Renal cortical epithelial cell (primary cell): ENCODE measurements at places on chromosomes 13 and 19. TPM values are rescaled to one million over a fixed set of nuclear protein-coding genes. Genes with fewer than 3 reads are reported as not detected.

DNA sequence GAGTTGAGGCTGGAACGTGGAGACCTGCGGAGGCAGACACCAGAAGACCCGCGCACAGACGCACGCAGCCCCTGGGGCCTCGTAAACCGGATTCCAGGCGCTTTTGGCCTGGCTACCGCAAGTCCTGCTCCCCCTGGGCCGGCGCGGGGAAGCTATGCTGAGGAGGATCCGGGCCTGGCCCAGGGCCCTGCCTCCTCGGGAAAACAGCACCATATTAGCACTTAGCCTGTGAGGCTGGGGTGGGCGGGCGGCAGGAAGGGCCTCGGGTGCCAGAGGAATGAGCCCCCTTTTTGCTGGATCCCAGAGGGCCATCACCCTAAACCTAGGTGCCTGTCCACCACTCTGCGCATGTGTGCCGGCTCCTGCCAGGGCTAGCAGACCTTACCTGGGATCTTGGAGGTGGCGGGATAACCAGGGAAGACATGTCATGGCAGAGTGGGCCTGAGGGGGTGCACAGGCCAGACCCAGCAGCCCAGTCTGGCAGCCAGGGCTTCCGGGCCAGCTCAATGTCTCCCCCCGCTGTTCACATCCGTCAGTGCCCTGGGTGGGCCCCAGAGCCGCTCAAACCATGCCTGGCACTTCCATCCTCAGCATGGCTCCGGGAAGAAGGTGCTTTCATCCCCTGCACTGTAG lies 7.3 kb downstream of the ELOF1 start:
- DNase-seq, result no peak

DNA sequence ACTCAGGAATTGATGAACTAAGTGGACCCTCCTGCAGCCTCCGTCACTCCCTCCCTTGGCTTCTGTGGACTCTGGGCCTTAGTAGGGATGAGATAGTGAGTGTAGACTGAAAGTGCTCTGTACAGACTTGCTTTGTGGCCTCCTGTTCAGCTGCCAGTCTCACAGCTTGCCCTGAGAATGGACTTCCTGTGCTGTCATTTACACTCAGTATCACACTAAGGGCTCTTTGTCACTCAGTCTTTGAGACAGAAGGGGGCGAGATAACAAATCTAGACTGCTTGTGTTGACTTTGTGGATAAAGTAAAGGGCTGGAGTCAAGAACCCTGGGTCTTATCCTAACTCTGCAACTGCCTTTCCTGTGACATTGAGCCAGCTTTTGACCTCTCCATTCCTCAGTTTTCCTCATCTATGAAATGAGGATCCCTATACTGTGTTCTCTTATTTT lies 21.0 kb upstream of the SPRY2 start:
- no peak for DNase-seq

DNA sequence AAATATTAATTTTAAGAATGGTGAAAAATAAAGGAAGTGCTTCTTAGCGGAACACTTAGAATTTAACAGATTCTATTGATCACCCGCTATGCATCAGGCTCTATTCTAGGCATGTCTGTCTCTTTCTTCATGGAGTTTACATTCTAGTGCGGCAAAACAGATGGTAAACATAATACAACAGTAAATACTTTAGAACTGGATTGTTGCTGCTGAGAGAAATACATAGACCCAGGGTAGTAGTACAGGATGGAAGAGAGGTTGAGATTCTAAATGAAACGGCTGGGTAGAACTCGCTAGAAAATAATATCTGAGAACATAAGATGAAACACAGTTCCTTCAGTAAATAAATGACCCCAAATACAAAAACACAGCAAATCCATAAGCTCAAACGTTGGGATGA lies 498.7 kb downstream of the MYO16 start:
- no peak for DNase-seq

DNA sequence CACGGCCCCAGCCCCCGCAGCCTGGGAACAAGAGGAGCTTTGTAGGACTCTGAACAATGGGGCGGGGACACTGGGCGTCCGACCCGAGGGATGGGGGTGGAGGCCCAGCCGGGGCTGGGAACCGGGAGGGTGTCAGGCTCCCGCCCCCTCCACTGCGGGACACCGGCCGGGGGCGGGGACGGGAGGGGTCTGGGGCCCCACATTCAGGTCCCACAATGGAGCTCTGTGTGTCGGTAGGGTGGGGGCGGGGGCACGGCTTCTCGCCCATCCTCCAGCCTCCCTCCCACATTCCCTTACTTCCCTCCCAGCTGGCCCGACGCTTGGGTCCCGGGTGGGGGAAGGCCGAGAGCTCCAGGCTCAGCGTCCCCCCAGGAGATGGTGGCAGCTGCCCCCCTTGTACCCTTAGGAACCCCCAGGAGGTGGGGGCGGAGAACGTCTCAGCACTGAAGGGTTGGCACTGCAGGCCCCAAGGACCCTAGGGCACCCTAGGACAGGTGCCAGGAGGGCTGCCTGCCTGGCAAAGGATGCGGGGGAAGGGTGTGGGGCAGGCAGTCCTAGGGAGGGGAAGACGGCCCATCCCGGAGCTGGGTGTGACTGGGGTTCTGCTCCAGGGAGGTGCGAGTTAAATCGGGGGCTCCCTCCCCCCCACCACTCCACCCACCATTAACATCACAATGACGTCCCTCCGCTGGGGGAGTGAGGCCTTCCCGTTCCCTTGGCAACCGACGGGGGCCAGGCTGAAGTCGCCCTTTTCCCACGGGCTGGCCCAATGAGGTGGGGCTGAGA lies 5.3 kb downstream of the TTYH1 start:
- no peak for DNase-seq

- no peak for DNase-seq
Observed at GRCh38 chr13:91326146-91326545, 21.3 kb upstream of the MIR17HG start.

GRCh38 chr13:87837946-87838345 lies 166.8 kb downstream of the SLITRK5 start:
- DNase-seq, result no peak

DNA sequence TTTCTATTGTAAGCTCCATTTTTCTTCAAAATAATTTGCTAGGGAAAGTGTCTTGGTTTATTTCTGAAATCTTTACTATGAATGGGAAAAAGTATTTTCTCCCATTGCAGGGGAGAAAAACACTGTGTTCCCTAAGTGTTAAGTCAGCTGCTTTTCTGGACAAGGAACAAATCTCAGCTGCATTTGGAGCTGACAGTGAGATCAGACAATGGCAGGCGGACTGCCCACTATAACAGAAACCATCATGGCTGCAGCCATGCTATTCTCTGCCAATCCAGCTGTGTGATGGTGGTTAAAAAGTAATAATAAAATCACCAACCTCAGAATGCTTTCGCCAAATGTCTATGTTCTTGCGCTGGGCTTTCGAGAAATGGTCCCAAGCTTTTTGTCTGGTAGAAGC lies 302.7 kb downstream of the DNAJC15 start:
- no peak for DNase-seq

- no peak for DNase-seq
Observed at GRCh38 chr19:38812841-38813320, at the start of gene LGALS4. Gene LGALS4 (minus strand): TSS chr19:38812945. CDS start chr19:38812886, 59 bp downstream.

- no peak for DNase-seq
Observed at GRCh38 chr19:16308081-16308480, 16.5 kb upstream of the KLF2 start.

DNA sequence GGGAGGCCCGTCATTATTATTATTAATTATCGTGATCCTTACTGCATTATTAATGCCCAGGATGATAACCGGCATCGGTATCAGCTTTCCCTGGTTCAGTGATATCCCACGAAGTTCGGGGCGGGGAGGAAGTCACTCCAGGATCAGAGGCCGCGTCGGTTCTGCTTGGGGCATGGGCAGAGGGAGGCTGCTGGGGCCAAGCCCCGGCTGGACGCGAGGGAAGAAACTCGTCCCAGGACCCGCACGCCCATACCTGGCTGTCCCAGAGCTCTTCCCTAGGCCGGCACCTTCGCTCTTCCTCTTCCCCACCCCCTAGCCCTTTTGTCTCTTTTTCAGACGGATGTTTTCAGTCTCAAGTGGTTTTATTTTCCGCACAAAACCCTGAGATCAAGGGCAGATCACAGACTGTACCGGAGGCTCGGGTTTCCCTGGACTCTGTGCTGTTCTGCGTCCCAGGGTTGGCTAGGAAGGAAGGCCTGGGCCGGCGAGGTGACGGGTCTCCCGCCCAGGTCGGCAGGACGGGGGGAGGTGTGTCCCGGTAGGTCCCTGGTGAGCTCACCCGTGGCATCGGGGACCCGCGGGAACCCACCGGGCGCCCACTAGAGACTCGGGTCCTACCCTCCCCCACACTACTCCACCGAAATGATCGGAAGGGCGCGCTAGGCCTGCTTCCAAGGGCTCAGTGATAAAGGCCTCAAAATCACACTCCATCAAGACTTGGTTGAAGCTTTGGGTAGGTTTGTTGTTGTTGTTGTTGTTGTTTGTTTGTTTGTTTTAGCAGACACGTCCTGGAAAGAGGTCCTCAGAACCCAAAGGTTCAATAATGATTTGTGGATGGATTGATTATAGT lies 7.9 kb downstream of the ZIC2 start:
- DNase-seq, result no peak

GRCh38 chr19:653425-653824 lies 9.6 kb downstream of the RNF126 start:
- no peak for DNase-seq

DNA sequence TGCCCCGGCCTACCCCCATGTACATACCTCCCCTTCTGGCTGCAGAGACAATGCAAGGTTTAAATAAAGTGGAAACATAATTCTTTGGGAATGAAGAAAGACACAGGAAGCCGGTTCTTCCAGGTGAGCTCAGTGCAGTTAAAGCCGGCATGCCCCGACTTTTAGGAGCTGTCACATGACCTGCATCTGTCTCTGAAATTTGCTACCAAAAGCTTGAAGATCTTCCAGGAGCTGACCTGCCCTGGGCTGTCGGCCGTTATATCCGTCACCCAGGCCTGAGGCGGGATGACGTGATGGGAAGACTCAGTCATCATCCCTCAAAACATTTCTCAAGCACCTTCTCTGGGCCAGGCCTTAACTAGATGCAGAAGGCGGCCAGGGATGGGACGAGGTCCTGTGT lies 10.3 kb downstream of the RAB8A start:
- no peak for DNase-seq

DNA sequence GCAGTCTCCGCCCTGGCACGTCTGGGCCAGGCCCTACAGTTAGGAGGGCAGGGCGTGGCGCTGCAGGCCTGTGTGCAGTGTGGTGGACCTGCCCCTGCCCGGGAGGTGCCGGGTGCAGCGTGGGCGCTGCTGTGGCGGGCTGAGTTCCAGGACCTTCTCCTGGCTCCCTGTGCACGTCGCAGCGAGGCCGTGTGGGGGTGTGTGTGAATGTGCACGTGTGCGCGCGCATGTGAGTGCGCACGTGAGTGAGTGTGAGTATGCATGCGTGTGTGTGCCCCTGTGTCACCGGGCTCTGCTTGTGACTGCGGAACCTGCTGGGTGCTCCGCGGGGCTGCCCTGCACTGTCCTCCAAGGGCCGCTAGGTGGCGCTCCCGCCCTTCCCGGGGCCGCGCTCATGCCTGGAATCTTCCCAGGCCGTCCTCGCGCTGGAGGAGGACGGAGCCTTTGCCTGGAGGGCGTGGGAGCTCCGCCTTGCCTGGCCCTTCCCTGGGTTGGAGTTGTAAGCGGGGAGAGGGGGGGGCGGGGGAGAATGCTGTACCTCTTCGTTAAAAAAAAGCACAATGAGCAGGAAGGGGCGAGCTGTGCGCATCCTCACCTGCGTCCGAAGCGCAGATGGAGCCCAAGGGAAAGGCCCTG lies 79.3 kb downstream of the KDM4B start:
- peak; percentile 27 for DNase-seq

GRCh38 chr13:67735651-67736050 lies 505.5 kb upstream of the PCDH9 start:
- peak; percentile 75 for DNase-seq

GRCh38 chr19:20070691-20071090 lies 7.1 kb upstream of the ZNF90 start:
- no peak for DNase-seq

DNA sequence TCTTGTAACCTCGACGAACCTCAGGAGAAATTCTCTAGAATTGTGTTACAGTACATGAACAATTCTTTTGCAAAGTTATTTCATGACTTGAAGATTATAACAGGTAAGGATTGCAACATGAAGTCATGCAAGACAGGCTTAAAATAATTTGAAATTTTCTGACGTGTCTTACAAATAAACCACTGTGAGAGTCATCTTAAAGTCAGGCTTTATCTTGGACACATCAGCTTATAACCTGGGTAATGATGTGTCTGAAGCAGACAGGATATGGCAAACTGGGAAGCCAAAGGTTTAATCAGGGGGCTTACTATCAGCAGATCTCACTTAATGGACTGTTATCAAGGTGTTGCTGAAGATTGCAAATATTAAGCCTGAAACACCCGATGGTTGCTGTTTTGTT lies 407.8 kb downstream of the KLF5 start:
- DNase-seq, result peak; percentile 24

DNA sequence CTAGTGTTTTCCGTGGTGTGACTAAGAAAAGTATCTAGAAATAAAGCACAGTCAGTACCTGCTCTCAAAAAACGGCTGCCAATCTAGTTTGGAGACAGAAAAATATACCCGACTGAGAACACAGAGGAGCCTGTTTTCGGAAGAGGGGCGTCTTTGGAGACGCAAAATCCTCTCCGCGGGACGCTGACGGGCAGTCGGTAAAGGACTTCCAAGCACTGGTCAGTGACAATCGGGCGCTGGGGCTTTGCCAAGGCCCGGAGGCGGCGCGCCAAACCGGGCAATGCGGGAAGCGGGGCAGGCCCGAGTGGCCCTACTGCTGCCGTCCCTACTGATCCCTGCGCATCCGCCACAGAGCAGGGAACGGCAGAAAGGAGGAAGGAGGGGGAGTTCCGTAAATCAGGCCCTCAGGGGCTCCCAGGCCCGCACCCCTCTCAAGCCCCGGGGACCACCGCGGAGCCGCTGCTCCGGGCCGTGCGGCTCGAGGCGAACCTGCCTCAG lies 588 bp upstream of the DPY19L3 start:
- DNase-seq, result no peak

DNA sequence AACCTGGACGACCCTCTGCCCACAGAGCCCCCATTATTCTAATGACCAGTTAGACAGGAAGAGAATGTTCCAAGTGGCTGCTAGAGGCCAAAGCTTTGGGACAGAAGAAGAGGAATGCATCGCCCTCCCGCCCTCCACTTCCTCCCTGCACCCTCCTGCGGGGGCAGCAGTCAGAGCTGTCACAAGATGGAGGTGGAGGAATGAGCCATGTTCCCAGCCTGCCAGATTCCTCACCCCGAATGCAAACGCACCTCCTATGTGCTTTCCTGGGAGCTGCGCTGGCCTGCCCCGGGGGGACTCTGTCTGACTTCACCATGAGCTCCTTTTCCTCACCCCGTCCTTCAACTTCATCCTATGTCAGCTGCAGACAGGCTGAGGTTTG lies 1.7 kb downstream of the YJEFN3 start:
- DNase-seq, result no peak

GRCh38 chr13:111475488-111475887 lies 155.0 kb downstream of the TEX29 start:
- DNase-seq, result no peak

- DNase-seq, result no peak
Observed at GRCh38 chr13:93721483-93721882, 494.9 kb downstream of the GPC6 start.

- DNase-seq, result no peak
Observed at GRCh38 chr13:41006978-41007743, 12.0 kb downstream of the ELF1 start.

GRCh38 chr13:83780227-83780626 lies 102.0 kb downstream of the SLITRK1 start:
- peak; percentile 11 for DNase-seq

GGACT gene
- 6.1 and 7.8 TPM in 2 replicates for total RNA-seq

PDCD5 gene
- 105 and 167 TPM in 2 replicates for total RNA-seq

FXYD1 gene
- total RNA-seq, result not detected in 2 replicates

TDRD12 gene
- 0.25 TPM in 1 of 2 replicates, not detected in the other for total RNA-seq
